Left hindlimb (tissue), 1 donor: ENCODE measurements at places on chromosomes 11 and 22.

DNA sequence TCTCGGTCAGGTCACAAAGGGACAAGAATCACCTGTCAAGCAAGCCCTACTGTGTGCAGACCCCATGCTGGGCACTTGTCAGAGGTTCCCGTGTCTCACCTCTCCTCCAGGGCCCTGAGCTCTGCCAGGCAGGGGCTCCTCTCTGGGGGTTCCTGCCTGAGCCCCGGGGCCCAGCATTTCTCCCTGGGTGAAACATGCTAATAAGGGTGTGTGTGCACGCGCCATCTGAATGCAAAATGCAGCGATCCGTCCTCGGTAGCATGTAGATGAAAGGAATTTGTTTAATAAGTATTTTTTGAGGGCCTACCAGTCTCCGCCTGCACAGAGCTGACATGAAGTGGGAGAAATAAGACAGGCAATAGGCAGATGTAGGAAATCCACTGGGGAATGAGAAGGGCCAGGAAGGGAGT lies 5.8 kb downstream of the ELFN2 start:
- no peak for DNase-seq

DNA sequence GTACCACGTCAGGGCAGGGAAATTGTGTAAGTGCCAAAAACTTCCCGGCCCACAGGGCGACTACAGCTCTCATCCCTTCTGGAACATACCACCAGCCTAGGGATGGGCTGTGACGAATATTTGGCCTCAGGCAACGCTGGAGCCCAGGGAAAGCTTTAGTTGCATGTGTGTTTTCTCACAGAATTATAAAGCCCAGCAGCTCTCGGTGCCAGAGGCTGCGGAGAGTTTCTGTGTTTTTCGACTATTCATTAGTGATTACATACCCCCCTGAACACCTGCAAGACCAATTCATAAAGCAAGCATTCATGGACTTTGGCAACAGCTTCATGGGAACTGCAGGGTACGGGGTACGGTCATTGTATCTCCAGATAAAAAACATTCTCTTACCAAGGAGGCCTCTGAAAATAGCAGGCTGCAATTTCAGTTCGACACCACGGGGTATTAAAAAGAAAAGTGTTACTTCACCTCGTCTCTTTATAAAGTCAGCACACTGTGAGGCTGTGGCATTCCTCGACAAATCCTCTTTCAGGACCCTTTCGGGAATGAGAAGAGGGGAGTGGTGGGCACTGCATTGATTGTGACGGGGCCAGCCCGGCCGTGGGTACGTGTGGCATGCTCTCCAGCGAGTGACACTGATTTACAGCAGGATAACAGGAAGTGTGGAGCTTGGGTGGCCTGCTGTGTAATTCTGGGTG lies 243.6 kb upstream of the SORL1-AS1 start:
- DNase-seq, result peak; percentile 66

- no peak for DNase-seq
Observed at GRCh38 chr22:26330971-26331625, 98.0 kb upstream of the ASPHD2 start.

DNA sequence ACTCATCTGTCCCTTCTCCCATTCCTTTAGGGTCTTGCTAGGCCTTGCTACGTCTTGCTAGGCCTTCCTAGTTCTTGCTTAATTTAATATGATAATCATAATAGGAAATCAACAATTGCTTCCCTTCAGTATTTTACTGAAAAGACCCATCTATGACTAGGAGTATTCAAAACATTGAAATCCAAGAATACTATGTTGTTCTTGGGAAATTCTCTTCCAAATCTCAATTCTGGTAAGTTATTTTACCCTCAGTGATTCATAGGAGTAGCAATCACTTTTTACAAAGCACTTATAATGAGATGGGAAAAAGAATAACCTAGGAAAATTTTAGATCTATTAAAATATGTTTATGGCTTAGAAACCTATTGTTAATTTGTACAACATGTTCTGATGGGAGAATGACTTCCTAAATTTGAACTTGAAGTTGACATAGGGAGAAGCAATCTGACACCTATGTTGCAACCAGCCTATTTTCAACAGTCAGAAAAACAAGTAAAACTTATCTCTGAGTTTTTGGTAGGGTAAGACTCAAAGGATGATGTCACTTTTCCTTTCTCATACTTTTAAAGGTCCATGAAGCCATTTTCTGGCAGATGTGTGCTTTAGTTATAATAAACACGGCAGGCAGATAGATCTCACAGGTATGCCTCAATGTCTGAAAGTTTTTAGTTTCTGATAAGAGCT lies 29.5 kb upstream of the HIPK3 start:
- no peak for DNase-seq

GRCh38 chr11:112658431-112658878 lies 302.8 kb upstream of the NCAM1 start:
- DNase-seq, result no peak

DNA sequence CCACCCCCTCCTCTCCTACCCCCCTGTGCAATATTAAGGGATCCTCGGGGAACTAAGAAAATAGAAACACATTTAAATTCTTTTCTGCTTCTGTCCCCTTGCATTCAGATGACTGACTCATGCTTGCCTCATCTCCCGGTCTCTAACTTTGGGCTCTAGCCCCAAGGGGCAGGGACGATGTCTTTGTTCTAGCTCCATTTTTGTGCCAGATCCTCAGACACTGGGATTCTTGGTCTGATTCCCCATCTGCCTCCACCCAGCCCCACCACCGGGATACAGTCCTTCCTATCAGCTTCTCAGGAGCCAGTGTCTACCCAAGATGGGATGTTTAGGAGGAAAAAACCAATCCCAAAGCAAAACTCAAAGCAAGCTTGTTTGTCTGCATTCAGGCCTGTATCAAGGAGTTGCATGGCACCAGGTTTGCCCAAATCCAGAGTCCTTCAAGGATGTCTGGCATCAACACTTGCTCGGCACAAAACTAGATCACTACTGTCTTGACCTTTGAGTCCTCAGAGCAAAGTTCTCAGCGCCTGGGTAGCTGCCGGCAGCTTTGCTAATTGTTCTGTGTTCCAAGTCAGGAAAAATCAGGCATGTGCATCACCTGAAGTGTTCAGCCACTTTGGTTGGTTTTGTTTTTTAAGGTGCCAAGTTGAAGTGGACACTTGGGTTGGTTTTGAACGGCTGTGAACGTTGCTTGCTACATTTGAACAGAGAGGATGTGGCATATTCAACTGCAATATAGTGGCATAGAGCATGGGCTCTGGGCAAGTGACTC lies 212.8 kb downstream of the DSCAML1 start:
- DNase-seq, result no peak

DNA sequence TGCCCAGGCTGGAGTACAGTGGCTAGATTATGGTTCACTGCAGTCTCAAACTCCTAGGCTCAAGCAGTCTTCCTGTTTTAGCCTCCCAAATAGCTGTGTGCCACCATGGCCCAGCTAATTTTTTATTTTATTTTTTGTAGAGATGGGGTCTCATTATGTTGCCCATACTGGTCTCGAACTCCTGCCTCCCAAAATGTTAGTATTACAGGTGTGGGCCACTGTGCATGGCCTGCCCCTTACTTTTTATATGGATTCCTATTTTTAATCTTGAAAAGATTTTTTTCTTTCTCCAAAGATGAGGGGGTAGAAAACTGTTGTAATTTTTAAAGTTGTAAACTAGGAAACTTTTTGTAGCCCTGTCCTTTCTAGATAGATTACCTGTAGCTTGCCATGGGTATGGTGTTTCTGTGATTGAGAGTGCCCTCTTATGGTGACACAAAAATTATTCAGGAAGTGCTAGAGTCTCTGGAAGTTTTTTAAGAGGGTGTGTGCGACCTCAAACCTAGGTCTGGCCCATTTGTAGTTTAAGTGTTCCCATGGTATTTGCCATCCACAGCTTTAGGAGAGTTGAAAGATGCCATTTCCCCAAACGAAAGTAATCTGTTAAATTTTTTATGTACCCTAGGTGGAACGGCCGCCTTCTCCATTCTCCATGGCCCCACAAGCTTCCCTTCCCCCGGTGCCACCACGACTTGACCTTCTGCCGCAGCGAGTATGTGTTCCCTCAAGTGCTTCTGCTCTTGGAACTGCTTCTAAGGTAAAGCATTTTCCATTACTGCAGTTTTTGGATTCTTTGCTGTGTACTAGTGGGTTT lies 32.4 kb downstream of the MCAM start:
- DNase-seq, result no peak
